ENCODE measurements at places on chromosomes 2 and 18. TPM values are rescaled to one million over a fixed set of nuclear protein-coding genes. Genes with fewer than 3 reads are reported as not detected.

The KLHL41 gene
- 32.3 TPM for total RNA-seq

The CNGA3 gene
- total RNA-seq = 0.58 TPM

- no peak for DNase-seq
Measured at GRCh38 chr2:154293864-154294263, 404.6 kb upstream of the KCNJ3 start.

DNA sequence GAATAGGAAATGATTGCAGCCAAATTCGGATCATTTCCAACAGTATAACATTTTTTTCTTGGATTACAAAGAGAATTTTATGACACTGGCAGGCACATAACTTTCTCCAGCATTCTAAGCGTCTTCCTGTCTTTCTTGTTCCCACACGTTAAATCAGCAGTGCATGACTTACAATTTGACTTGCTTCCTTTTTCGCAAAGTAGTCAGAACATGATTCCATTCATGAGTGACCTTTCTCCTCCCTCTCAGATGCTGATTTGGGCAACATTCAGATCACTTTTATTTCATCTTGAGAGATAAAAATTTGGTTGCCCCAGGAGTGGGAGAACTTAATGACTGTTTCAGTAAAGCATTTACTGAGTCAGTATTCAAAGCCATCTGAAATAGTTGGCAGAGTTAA, 858.7 kb upstream of the ACVR2A start:
- DNase-seq = peak; percentile 33

DNA sequence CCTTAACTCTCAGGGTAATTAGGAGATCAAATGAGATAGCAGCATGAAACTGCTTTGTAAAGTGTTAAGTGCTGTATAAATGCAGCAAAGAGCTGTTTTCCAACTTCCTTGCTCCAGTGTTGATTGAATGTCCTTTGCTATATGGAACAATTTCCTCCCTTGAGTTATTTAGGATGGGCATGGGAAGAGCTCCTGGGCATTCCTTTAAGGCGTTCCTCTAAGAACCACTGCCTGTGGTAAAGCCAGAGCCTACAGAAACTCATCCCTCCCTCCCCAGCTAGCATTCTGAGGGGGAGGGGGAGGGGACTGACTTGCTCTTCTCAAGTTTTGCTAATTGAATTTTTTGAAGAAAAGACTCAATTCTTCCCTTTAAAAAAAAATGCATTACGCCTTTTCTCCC, 1.4 kb downstream of the AKAIN1 start:
- no peak for DNase-seq

DNA sequence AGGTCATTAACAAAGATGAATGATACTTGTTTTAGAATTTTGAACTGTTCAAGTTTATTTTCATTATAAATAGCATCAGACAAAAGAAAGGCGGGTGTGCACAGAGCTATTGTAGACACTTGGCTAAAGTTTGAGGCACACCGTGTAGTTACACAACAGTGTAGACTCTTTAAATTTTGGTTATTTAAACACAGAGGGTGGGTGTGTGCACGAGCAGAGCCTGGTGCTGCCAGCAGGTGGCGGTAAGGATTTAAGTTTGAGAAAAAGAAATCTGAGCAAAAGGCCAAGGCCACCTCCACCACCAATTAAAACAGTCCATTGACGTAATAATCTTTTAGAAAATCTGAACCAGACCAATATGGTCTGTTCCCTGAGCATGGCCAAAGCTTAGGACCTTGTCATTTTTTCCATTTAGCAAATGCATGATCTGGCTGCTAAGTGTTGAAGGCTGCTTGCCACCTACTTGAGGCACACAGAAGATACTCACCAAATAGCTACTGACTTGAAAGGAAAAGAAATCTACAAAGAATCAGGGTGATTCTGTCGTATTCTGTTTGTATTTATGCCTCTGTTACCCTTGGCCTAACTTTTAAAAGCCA, 14.3 kb downstream of the COPS7B start:
- peak; percentile 24 for DNase-seq

DNA sequence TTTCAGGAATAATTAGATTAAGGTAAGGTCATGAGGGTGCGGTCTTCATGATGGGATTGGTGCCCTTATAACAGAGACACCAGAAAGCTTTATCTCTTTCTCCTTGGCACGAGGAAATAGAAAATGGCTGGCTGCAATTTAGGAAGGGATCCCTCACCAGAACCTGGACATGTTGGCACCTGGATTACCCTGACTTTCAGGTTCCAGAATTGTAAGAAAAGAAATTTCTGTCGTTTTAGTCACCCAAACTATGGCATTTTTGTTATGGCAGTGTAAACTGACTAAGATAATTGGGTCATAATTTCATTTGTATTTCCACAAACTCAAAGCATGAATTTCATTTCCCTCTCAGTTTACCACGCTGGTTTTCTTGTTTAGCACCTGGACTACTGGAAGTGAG, 473.6 kb downstream of the PTH2R start:
- DNase-seq = no peak

The HOXD8 gene
- total RNA-seq = 0.58 TPM

All from LHCN-M2 (cell line).